Sigmoid colon (tissue), 7 donors: ENCODE measurements at places on chromosomes 2 and 18. TPM values are rescaled to one million over a fixed set of nuclear protein-coding genes. Genes with fewer than 3 reads are reported as not detected.

Gene CHPF
- 12.5 TPM for total RNA-seq

Gene FBXO48
- 0.68 TPM for total RNA-seq

Gene CDH2
- 8.2 TPM for total RNA-seq

Gene MYCN
- 0.54 TPM for total RNA-seq

Gene CRYGC
- total RNA-seq = not detected

Gene CHST9
- 1.1 TPM for total RNA-seq

Gene HOXD4
- 3.4 TPM for total RNA-seq

Gene GPR45
- total RNA-seq = not detected

GRCh38 chr18:50518787-50519546, 40.9 kb upstream of the MAPK4 start:
- DNase-seq = no peak

GRCh38 chr18:51211552-51211951, 14.1 kb upstream of the MEX3C start:
- DNase-seq = no peak

GRCh38 chr2:68757081-68757480, 22.5 kb downstream of the ARHGAP25 start:
- DNase-seq = no peak

- DNase-seq = peak; percentile 55
Measured at GRCh38 chr2:239293775-239294430, 106.9 kb downstream of the HDAC4 start.

DNA sequence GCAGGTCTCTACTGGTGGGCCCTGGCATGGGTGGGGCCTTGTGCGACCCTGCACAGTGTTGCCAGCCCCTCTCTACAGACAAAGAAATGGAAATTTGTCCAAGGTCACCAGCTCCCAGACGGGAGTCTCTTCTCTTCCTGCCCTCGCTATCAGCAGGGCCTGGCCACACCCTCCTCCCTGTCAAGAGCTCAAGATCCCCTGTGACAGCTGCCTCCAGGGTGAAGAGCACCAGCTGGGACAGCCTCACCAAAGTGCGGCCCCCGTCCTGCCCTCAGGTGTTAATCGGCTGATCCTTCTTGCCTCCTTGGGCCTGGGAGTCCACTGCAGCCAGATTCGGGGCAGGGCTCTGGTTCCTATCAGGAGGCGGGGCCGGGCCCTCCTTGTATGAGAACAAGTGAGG, 259.1 kb downstream of the TWIST2 start:
- no peak for DNase-seq

GRCh38 chr2:239019183-239019581, 171.3 kb downstream of the TWIST2 start:
- peak; percentile 34 for DNase-seq

- DNase-seq = no peak
Measured at GRCh38 chr2:47173986-47174732, 19.1 kb upstream of the STPG4 start.

GRCh38 chr2:28395334-28396061, 2.8 kb downstream of the FOSL2 start:
- DNase-seq = peak; percentile 91

DNA sequence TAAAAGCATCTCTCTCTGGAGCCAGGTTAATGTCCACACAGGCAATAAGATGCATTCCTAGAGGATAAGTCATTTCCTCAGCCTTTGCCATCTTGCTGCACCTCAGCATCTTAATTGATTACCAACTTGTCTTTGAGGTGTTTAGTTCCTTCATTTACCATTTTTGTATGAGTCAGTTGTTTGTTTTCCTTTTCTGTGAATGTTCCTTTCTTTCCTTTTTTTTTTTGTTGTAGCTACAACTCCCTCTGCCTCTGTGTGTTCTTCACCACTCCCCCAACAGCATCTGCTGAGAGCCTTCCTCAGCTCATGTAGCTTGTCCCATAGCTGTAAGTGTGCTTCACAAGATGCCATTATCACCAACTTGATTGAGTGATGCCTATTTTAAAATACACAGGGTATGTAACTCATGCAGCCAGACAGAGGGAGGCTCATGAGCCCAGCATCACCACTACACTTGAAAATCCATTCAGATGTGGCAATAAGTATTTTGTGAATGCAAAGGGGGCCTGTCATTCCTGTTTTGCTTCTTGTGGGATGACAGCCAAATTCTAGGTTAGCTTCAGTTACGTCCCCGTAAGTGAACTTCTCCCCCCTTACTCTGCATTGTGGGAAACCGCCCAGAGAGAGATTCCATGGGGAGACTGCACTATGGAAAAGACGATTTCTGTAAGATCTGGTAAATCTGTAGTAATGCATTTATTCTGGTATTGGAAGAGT, 315.9 kb upstream of the ZEB2 start:
- no peak for DNase-seq

- no peak for DNase-seq
Measured at GRCh38 chr2:20196657-20197161, 28.2 kb downstream of the SDC1 start.

- no peak for DNase-seq
Measured at GRCh38 chr2:35347561-35347960, 1008.0 kb upstream of the CRIM1 start.

DNA sequence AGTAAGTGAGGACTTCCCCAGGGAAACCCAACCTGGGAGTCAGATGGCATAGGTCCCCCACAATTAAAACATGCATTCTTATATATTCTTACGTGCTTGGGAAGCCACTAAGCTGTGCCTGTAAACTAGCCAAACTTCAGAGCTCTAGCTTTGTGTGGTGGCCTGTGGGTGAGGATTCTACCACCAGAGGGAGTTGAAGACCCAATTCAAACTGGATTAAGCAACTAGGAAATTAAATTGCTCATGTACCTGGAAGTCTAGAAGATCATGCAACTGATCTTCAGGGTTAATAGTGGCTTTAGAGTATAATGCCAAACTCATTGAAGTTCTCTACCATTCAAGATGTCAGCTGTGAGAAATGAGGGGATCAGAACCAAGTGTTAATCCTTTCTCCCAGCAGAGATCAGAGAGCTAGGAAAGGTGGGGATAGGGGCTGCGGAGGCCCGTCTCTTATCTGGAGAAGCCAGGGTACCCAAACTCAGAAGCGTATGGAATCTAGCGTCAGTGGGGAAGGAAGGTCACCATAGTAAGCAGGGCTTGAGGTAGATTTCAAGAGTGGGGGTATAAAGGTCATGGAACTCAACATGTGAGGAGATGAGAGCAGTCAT, 53.2 kb upstream of the CCDC85A start:
- no peak for DNase-seq
